ENCODE measurements at places on chromosomes 12 and 14.

DNA sequence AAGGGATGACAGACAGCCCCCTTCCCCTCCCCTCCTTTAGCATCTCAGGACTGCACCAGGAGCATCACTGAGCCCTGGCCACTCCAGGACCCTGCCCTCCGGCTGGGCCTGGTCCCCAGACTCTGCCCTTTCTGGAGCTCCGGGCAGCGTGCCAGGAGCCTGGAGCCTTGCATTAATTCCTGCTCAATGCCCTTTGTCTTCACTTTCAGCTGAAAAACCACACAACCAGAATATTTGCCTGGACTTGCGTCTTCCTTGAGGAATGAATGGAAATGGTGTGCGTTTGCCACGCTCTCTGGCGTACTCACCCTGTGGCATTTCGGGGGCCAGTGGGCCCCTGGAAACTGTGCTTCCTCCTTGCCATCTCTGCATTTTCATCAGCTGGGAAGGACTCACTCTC lies 8.5 kb upstream of the RFLNA start:
- DNase-seq, result no peak

- DNase-seq, result no peak
Observed at GRCh38 chr14:77763978-77764377, 3.0 kb upstream of the SNW1 start.

DNA sequence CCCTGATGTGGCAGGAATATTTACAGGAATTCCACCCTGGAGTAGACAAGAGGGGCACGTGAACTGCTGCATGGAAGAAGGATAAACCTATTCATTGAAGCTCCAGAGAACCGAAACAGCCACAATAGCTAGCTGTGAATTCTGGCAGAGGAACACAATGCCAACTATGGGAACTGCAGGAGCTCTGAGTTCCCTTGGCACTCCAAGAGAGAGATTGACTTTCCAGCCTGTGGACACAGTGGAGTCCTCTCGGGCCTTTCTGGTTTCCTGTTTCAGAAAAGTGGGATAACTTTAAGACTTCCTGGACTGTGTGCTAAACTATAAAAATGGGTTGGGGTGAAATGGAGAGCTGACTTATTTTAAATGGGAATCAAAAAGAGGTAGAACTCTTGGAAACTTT lies 11.9 kb downstream of the CACNA2D4 start:
- no peak for DNase-seq

- no peak for DNase-seq
Observed at GRCh38 chr12:90501412-90501811, 453.6 kb downstream of the CCER1 start.

- peak; percentile 89 for DNase-seq
Observed at GRCh38 chr12:124524231-124524925, 43.0 kb downstream of the NCOR2 start.

DNA sequence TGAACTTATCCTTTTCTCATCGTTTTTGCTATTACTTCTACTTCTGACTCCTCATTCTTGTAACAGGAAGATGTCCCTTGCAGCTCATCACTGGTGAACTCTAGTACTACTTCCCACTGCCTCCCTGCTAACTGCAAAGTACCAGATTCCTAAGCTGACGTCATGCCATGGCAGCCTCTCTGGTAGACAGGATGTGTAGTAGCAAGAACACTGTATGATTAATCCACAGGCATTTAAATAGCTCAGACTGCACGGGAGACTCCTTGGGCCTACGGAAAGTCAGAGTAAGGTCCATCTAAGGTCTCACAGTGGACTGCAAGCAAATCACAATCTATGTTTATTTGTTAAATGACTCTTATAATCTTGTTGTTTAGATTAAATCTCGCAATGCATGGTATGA lies 43.5 kb downstream of the DNAI7 start:
- peak; percentile 96 for DNase-seq

GRCh38 chr12:53699678-53700025 lies 23.8 kb upstream of the ATP5MC2 start:
- no peak for DNase-seq

DNA sequence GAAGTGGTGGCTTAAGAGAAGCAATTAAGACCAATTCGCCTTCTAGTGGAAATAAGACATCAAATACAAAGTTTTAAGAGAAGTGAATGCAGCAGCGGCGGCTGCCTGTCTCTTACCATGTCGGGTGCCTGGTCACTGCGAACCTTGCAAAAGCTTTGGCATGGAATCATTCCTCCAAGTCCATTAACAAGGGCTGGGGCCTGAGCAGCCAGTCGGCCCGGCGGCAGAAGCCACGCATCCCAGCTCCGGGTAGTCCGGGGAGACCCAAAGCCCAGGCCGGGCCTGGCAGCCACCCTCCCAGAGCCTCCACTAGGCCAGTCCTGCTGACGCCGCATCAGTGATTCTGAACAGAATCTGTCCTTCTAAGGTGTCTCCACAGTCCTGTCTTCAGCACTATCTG lies 321.0 kb downstream of the TMEM121 start:
- no peak for DNase-seq

DNA sequence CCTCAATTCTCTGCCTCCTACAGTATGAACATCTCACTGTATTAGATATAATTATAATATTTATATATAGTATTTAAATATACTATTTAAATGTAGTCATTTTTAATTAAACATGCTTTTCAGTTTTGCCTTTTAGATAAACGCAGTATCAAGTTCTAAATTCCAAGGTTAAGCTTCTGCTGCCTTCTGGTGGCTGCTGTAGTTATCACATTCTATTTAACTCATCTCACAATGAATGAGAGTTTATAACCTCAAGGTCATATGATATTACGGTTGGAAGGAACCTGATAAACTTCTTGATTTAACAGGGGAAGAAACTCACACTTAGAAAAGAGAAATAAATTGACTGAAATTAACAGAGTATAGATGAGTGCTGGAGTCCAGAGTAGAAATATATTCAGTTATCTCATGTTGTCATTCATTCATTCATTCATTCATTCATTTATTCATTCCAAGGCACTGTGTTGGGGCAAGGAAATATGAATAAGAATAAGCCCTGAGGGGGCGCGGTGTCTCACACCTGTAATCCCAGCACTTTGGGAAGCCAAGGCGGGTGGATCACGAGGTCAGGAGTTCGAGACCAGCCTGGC lies 31.9 kb downstream of the GUCY2C start:
- peak; percentile 60 for DNase-seq

GRCh38 chr14:89292579-89293313 lies 124.3 kb downstream of the FOXN3 start:
- DNase-seq, result no peak

GRCh38 chr12:15863372-15863771 lies 18.8 kb upstream of the STRAP start:
- peak; percentile 38 for DNase-seq

DNA sequence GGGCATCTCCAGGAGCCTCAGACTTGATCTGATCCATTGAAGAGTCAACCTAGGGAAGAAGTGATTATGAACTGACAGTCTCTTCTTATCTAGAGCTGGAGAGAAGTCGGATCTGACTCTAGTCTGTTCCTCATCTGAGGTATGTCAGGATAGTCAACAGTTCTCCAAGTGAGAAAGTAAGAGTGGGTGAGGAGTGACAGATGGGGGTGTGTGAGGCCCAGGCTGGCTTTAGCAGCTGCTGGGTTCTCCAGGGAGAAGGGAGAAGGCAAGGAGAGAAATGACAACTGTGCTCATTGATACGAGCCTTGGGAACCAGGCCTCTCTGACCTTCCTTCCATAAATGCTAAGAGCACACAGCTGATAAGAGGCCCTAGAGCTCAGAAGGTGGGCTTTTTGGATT lies 53.3 kb downstream of the IRAK3 start:
- DNase-seq, result no peak
